ENCODE measurements at places on chromosomes 12 and 14.
A peak's percentile ranks its signal among the peaks of the same experiment; 100 is the strongest.

DNA sequence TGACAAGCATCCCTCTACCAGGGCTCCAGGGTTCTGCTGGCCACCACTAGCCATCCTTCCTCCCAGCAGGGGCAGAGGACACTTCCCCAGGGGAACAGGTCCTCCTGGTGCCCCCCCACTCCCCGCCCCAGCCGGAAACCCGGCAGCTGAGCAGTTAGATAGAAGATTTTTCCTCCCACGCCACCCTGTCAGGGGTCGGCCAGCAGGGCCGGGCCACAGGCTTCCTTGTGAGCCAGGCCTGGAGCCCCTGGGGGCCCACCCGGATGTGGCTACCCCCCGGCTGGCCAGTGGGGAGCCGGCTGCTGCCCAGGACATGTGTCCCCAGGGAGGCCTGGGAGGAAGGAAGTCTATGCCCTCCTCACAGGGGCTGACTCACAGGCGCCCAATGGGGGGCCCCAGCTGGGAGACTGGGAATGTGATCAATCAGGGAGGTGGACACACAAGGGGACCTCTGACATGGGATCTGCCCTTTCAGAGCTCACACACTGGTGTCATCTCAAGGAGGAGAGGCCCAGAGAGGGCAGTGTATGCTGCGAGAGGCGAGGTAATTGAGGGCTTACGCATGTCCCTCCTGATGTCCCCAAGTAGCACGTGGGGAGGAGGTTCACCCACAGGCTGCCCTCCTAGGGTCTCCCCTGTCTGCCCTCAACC is 4.2 kb downstream of the SH2B3 start:
- peak; percentile 76 for DNase-seq

- DNase-seq = no peak
These were observed 16.6 kb upstream of the TBX3 start for GRCh38 chr12:114700392-114701103.

GRCh38 chr12:7917392-7918267 is 18.4 kb downstream of the SLC2A3 start:
- no peak for DNase-seq

DNA sequence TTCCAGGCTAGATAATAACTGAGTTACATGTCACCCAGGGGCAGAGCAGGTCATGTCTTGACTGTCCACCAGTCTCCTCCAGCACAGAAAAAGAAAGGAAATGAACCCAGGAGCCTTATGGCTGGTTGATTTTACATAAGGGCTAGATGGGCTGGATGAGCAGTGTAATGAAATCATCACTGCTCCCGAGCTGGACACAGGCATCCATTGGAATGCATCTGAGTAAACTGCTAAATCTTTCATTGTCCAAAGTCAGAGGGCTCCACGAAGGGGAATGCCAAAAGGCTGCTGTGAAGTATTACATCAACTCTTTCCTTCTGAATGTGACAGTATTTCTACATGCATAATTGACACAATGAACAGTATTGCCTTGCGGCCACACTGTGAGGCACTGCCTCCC is 30.1 kb upstream of the TSPAN11 start:
- DNase-seq = no peak

GRCh38 chr12:93844164-93844784 is 167.1 kb downstream of the CRADD start:
- DNase-seq = no peak

Data from left hindlimb (tissue), 1 donor.